Daoy (cell line): ENCODE measurements at places on chromosomes 16 and 17.

DNA sequence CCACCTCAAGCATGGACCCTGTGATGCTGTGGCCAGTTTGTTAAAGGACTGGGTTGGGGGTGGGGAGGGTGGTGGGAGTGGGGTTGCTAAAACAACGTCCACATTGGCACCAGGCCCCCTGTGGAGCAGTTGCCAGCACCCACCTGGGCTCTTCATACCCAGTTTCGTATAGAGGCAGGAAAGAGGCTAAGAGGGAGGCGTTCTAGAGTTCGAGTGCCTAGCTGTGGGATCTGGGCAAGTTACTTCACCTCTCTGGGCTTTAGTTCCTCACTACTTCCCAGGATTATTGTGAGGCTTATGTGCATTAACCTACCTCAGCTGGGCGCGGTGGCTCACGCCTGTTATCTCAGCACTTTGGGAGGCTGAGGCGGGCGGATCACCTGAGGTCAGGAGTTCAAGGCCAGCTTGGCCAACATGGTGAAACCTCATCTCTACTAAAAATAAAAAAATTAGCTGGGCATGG lies 1.4 kb downstream of the MFAP4 start:
- DNase-seq: no peak

GRCh38 chr16:68298907-68299561 lies 11.7 kb downstream of the SLC7A6OS start:
- no peak for DNase-seq

- no peak for DNase-seq
Measured at GRCh38 chr17:48499735-48500434, 30.9 kb downstream of the HOXB1 start.

GRCh38 chr17:56762144-56762543 lies 71.6 kb downstream of the C17orf67 start:
- no peak for DNase-seq

GRCh38 chr16:86809458-86809955 lies 231.2 kb downstream of the FOXL1 start:
- DNase-seq: peak; percentile 94

- no peak for DNase-seq
Measured at GRCh38 chr16:14496786-14497185, 133.3 kb downstream of the PARN start.
